ENCODE measurements at places on chromosomes 4 and X.

DNA sequence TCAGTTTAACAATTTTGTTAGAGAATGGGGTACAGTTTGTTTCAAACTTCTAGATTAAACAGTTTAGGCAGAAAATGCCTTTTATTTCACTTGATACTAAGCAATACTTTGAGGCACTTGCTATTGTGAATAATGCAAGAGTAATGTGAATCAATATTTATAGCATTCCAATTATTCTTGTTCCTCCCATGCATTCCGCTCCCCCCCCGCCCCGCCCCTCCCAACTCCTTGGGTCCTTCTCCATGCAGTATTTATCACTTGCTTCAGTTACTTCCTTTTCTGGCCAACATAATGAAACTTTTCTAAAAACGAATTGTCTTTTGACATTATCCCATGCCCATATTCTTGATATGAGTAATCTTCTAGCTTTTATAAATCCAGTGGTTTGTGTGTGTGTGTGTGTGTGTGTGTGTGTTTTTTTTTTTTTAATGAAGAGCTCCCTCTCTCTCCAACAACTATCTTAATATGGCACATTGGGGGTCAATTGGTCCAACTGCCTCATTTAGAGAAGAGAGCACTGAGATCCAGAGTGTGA, 1.6 kb downstream of the BANK1 start:
- DNase-seq, result no peak

GRCh38 chrX:150503898-150504219, 64.6 kb upstream of the MTM1 start:
- DNase-seq, result no peak

GRCh38 chr4:138869631-138870030, 145.9 kb upstream of the NOCT start:
- DNase-seq, result no peak

DNA sequence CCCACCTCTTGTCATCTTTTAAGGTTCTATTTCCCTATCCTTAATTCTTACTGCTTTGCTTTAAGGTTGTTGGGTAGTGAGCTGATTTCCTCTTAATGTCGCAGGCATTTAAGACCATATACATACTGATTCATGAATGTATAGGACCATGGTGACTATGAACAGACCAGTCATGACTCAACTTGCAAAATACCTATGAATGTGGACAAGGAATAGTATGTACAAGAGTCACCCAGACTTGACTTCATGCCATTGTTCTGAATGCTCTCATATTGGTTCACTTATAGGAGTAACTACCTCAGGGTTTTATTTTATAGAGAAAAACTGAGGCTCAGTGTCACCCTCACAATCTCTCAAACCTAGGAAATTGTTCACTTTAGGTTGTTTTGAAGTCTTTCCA, 44.3 kb downstream of the CCNG2 start:
- no peak for DNase-seq

- no peak for DNase-seq
These were observed 597.2 kb downstream of the GALNTL6 start for GRCh38 chr4:172410363-172410762.

GRCh38 chr4:168269896-168270295, 48.7 kb downstream of the DDX60 start:
- DNase-seq, result no peak

GRCh38 chrX:53714580-53715345, 28.2 kb upstream of the HUWE1 start:
- peak; percentile 68 for DNase-seq

DNA sequence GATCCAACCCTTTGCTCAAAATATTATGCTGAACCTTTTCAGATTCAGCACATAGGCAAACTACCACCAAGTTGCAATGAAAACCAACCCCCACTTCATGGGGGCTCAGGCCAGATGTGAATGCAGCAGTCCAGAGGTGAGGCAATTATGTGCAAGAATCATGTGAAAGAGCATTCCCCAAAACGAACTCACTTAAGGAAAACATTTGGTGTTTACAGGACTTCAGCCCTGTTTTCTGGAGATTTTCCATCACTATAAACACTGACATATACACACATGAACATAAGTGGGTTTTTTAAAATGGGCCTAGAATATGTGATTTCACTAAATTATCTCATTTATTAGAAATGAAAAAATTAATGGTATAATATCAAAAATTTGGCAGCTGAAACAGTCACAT, 31.5 kb downstream of the BMP3 start:
- no peak for DNase-seq

DNA sequence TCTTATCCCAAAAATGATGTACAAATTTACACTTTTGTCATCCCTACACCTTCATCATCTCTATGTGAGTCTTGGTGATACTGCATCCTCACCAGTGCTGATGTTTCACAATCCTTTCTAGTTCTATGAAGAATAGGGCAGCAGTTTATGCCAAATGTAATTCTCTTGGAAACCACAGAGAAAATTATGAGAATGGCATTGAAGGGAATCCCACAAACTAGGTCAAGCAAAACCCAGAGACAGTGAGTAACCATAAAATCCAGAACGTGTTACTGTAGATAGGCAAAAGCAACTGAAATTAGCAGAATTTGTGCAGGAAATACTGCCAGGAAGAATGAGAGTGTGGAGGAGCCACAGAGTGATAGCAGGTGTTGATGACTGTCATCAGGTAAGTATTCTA, 24.5 kb downstream of the IL15 start:
- DNase-seq, result no peak

DNA sequence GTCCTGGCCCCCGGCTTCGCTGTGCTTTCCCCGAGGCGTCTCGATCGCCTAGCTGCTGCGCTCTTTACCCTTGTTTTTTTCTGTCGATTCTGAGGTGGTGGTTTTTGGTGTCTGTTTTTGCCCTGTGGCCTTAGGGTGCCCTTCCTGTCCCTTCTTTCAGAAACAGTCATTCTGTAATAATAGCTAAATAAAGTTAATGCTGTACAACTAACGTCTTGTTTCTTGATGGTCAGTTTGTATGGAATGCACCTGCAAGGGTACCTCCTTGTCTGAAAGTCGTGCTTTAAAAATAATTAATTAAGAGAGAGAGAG, 686 bp downstream of the FIP1L1 start:
- DNase-seq, result no peak

- no peak for DNase-seq
These were observed 481.6 kb upstream of the FSTL5 start for GRCh38 chr4:162645381-162645780.

- DNase-seq, result no peak
These were observed 2.9 kb downstream of the CLOCK start for GRCh38 chr4:55543858-55544257.

- no peak for DNase-seq
These were observed 61.6 kb upstream of the CD99 start for GRCh38 chrX:2629316-2630007.

DNA sequence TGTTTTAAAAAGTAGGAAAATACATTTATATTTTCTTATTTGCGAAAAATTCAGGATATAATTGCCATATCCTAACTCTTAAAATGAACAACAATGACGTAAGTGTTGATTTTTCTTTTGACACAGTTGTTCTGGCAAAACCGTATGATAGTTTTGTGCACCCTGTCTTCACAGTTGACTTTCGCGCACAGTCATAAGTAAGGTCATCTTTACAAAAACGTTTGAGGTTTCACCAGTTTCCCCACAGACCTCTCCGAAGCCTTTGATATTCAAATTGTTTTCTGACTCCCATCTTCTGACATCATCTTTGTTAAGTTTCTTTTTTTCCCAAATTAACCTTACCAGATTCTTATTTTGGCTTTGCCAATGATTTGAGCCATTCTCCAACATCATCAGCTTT, 48.1 kb upstream of the ATXN3L start:
- no peak for DNase-seq

GRCh38 chr4:112075906-112076305, 69.3 kb upstream of the FAM241A start:
- no peak for DNase-seq

DNA sequence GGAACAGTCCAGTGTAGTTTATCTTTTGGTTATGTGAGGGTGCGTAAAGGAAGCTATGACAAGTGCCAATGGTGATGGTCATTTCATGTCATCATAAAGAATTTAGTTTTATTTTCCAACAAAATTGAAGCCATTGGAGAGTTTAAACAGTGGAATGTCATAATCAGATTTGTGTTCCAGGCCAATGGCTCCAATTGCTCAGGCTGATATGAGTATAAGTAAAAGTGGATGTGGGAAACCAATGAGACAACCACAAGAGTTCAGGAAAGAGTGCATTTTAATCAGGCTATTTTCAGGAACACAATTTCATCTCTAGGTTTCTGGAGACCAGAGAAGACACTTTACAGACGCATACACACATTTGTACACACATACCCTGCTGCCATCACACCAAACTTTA, 20.7 kb downstream of the SPANXC start:
- DNase-seq, result no peak

GRCh38 chr4:57424232-57424897, 314.2 kb upstream of the IGFBP7 start:
- DNase-seq, result no peak

DNA sequence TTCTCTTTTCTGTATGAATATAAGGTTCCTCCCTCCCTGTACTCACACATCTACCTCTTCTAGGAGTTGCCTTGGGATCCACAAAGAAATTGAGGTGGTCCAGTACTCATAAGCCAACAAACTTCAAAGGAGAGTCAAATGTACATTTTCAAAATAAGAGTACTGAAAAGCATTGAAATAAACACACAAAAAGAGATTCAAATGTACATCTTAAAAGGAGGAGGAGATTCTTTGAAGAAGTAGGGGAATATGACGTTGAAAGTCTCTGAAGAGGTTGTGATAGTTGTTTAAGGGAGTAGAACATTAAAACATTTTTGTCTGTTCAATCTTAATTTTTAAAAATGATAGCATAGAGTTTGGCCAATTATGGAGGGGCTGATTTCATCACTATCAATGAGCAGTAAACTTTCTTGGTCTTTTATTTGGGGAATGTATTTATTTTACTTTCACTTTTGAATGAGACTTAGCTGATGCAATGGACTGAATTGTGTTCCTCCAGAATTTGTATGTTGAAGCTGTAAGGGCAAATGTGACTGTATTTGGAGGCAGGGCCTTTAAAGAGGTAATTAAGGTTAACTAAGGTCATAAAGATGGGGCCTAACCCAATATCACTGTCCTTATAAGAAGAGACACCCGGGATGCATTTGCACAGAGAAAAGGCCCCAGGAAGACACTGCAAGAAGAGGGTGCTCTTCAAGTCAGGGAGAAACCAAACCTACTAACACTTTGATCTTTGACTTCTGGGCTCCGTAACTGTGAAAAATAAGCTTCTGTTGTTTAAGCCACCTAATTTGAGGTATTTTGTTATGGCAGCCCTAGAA, 226.3 kb upstream of the PGRMC2 start:
- no peak for DNase-seq

GRCh38 chr4:98248934-98249333, 12.2 kb upstream of the RAP1GDS1 start:
- DNase-seq, result no peak

DNA sequence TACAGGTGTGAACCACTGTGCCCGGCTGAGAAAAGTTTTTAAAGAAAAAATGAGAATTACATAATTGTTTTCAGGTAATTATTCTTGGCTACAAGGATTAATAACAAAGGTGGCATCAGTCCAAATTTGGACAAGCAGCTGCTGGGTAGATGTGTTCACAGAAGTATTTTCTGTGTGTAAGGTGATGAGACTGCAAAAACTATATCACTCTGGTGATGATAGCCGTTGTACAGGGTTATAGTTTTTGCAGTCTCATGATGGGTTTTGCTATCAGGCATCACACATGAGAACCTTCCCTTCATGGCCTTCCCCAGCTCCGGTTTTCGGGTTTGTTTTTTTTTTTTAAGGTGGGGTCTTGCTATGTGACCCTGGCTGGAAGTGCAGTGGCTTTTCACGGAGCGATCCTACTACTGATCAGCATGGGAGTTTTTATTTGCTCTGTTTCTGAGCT, 5.1 kb upstream of the SLC10A3 start:
- no peak for DNase-seq

DNA sequence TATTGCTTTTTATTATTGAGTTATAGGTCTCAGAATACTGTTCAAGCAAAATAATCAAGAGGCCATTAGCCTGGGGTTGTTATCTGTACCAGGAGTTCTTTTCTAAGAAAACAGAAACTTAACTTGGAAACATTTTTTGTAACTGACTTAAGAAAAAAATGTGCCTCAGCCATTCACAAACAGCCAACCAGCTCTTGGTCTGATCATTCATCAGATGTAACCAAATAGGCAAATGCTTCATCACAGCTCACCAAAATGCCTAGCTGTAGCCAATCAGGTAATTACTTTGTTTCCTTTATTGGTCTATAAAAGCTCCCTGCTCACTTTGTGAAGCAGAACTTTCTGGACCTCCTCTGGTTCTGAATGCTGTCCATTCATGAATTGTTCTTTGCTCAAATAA, 387.7 kb downstream of the FAT4 start:
- no peak for DNase-seq

- no peak for DNase-seq
These were observed 248.9 kb upstream of the UGT8 start for GRCh38 chr4:114349543-114350175.

All from activated CD4-positive, alpha-beta T cell treated with anti-CD3 and anti-CD28 coated beads for 48 hours (primary cell).